ENCODE measurements at places on chromosomes 6 and 20. TPM values are rescaled to one million over a fixed set of nuclear protein-coding genes. Genes with fewer than 3 reads are reported as not detected.

Gene PPP1R3G
- 1.5 TPM for total RNA-seq

Gene PRDM1
- total RNA-seq = 12.4 TPM

Gene CDYL
- 51.6 TPM for total RNA-seq

Gene SLC25A27
- 99.3 TPM for total RNA-seq

Gene SLC44A4
- total RNA-seq = 66.4 TPM

Data from lung (tissue), 17 donors.